Neural progenitor cell (in vitro differentiated cells): ENCODE measurements at places on chromosomes 16 and 17. TPM values are rescaled to one million over a fixed set of nuclear protein-coding genes. Genes with fewer than 3 reads are reported as not detected.

Gene CHST6
- 6.2 and 12.5 TPM in 2 replicates for total RNA-seq

Gene BEAN1
- total RNA-seq = 0.32 and 0.34 TPM in 2 replicates

Gene PHOSPHO1
- total RNA-seq = 0.06 TPM in 1 of 2 replicates, not detected in the other

Gene SAMD14
- total RNA-seq = 8.7 and 27.9 TPM in 2 replicates

Gene EXOC3L1
- not detected in 2 replicates for total RNA-seq

Gene EVPL
- total RNA-seq = not detected in 2 replicates

Gene C17orf78
- total RNA-seq = not detected in 2 replicates

Gene TP53TG3B
- total RNA-seq = not detected in 2 replicates

DNA sequence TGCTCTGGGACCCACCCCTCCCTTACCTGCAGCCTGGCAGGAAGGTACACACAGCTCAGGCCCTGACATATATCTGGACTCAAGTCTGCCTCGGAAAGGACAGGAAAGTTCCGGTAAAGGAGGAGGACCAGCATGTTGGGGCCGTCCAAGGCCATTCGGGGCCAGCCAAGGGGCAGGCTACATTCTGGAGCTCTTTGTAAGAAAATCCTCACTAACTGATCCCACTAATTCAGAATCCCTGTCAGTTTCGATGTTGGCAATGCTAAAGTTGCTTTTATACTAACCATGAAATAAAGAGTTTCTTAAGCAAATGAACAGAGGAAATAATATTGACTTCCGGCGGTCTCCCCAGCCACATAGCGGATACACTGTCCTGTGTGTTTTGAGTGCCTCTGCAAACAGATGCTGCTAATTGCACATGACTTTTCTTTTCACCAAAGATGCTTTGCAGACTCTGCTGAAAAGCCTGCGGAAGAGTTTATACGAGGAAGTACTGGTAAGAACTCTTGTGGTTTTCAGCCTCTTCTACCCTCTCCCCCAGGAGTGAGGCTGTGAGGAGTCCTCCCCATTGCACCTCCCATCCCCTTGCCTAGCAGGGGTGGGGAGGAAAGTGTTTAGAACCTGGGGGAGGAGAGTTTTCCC lies 54.8 kb downstream of the PLXDC1 start:
- DNase-seq = no peak

DNA sequence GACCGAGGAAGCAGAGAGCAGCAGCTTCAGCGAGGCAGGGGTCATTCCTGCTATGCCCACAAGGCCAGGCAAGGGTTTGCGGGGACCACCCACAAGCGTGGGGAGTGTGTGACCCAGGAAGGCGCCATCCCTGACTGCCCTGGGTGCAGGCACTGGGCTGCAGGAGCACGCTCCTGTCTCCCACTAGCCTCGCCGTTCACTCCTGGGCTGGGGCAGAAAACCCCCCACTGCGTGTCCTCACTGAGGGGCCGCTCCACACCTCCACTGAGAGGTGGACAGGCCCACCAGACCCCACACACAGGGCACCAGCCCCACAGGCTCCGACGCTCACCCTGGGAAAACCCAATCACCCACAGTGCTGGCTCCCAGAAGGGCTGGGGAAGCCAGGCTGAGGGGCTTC lies 56.1 kb downstream of the KLHDC4 start:
- DNase-seq = no peak

- no peak for DNase-seq
These were observed 99.0 kb downstream of the PRKCA start for GRCh38 chr17:66401364-66401763.

DNA sequence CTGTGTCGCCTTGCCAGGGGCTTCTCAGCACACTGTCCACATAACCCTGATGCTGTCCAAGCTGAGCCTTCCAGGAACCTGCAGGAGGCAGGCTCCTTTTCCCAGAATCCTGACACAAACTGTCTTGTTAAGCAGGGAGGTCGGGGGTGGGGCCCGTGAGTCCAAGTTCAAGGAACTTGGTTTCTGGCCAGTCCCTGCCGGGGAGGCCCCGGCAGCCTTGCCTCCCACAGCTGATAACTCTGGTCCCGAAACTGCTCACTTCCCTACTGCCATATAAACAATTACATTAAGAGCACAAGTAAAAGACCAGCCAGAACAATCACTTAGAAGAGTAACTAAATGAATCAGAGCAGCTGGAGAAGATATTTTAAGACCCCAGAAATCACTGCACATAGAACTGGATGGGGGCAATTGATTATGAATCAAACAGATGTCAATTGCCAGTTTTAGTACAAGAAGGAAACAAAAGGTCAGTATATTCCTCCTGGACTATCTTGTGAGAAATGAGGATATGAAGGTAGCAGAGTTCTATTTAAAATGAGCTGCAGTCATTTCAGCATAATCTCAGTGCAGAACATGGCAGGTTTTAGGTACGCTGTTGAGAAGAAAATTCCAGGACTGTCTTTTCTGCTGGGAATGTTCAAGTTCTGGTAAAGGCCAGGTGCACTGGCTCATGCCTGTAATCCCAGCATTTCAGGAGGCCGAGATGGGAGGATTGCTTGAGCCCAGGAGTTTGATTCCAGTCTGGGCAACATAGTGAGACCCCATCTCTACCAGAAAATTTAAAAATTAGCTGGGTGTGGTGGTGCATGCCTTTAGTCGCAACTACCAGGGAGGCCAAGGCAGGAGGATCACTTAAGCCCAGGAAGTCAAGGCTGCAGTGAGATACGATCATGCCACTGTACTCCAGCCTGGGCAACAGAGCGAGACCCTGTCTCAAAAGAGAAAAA lies 169.8 kb downstream of the PITPNC1 start:
- no peak for DNase-seq

DNA sequence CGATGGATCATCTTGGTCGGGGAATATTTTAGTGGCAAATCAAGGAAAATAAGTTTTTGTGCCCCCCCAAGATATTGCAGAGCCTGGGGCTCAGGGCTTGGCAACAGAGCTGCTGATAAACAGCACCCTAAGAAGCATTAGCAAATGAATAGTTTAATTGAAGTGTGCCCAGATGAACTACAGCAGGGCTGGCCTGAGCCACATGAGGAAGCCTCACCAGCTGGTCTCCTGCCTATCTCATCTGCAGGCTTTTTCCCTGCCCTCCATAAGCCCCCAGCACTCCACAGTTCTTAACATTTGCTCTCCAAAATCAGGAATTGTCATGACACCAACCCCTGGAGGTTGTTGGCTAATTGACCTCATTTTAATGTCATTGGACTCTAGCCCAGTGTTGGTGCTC lies 480.2 kb downstream of the HS3ST3B1 start:
- no peak for DNase-seq

DNA sequence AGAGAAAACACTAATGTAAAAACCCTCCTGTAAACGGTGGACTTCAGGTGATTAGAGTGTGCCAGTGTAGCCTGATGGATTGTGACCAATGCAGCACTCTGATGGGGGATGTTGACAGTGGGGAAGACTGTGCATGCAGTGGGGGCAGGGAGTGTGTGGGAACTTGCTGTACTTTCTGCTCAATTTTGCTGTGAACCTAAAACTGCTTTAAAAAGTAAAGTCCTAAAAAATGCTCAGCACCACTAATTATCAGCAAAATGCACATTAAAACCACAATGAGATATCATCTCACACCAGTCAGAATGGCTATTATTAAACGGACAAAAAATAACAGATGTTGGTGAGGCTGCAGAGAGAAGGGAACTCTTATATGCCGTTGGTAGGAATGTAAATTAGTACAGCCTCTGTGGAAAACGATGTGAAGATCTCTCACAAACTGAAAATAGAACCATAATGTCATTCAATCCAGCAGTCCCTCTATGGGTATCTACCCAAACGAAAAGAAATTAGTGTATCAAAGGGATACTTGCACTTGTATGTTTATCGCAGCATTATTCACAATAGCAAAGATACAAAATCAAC lies 9.7 kb upstream of the ULK2 start:
- no peak for DNase-seq

- no peak for DNase-seq
These were observed 1023.4 kb downstream of the CDH11 start for GRCh38 chr16:64098451-64098850.
